ENCODE measurements at places on chromosomes 1 and 21. TPM values are rescaled to one million over a fixed set of nuclear protein-coding genes. Genes with fewer than 3 reads are reported as not detected.

The ACOT11 gene
- total RNA-seq = 3.1 TPM

- DNase-seq = no peak
These were observed 26.3 kb downstream of the CAPN9 start for GRCh38 chr1:230773396-230774033.

GRCh38 chr1:2803086-2803930, 1.8 kb upstream of the TTC34 start:
- no peak for DNase-seq

DNA sequence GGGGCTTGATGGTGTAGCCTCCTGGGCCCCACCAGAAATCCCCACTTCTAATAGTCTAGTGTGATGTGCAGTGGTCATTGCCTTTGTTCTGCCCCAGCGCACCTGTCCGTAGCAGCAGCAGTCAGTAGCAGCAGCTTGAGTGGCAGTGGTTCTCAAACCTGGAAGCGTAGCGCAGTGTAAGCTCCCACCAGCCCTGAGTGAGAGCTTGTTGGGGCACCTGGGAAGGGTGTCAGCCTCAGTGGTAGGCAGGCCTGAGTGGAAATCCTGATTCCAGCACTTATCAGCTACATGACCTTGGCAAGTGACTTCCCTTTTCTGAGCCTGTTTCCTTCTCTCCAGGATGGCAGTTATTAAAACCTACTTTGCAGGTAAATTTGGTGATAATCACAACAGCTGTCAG, 41.6 kb upstream of the EPHA8 start:
- no peak for DNase-seq

All from lung microvascular endothelial cell (primary cell).